Endodermal cell (in vitro differentiated cells): ENCODE measurements at places on chromosomes 11 and 22. TPM values are rescaled to one million over a fixed set of nuclear protein-coding genes. Genes with fewer than 3 reads are reported as not detected.

- DNase-seq, result no peak
These were observed 37.2 kb downstream of the TP53I11 start for GRCh38 chr11:44913502-44913901.

- DNase-seq, result no peak
These were observed 650.7 kb downstream of the FAM181B start for GRCh38 chr11:82082976-82083375.

DNA sequence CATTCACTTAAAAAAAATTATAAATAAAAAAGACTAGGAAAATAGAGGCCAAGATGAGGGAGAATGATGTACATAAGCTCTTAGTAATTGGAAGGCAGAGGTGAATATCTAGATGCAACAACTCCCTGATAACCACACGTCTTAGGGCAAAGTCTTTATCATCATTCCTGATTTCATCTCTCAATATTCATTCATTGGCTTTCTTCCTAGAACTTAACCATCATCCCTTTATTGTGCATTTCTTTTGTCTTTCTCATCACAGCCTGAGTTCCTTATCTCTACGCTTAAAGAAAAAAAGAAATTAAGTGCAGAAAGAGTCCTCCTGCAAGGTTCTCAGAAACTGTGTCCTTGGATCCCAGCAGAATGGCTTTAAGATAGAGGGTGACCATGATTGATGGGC, 23.2 kb upstream of the FLI1 start:
- no peak for DNase-seq

E2F8 gene
- 2.9 to 12.2 TPM (median 10.9 TPM) in 3 replicates for total RNA-seq

SYT7 gene
- total RNA-seq, result 3.4 and 3.7 TPM in 2 replicates
